Cardiac muscle cell (in vitro differentiated cells and primary cell): ENCODE measurements at places on chromosomes 13 and 19.
A peak's percentile ranks its signal among the peaks of the same experiment; 100 is the strongest.

DNA sequence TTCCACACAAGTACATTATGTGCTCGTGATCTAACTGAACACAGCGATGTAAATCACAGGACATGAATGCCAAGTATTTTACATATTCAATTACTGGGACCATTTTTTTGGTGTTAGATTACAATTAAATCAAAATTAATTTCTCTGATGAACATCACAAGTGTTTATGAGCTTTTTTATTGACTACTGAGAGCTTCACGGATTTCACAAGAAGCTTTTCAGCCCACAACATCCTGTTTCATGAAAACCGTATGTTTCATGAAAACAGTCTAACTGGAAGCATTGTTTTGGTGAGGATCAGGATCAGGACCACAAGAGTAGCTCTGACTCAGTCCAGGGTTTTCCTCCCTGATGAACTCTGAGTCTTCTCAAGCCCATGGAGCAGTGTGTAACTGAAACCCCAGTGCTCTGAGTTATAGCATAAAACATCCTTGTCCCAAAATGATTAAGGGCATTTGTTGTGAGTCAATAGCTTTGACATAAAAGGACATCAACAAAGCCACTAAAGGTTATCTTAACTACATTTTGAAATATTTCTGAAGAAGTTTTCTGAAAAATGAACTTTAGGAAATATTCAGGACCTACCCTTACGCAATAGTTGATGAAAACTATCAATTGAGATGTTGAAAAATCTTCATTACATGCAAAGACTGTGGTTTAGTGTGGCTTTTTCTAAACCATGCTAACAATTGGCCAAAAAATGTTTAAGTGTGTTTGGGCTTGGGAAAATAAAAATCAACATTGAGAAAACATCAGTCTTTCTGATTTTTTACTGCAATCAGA is 49.3 kb downstream of the UFM1 start:
- no peaks in the 10 kb centered on the region for H3K27me3 ChIP-seq
- no peak overlapping the region for H3K27ac ChIP-seq
- H3K36me3 ChIP-seq, result no peaks in the 10 kb centered on the region
- H3K4me1 ChIP-seq, result no peaks in the 10 kb centered on the region
- H3K4me3 ChIP-seq, result no peak overlapping the region

DNA sequence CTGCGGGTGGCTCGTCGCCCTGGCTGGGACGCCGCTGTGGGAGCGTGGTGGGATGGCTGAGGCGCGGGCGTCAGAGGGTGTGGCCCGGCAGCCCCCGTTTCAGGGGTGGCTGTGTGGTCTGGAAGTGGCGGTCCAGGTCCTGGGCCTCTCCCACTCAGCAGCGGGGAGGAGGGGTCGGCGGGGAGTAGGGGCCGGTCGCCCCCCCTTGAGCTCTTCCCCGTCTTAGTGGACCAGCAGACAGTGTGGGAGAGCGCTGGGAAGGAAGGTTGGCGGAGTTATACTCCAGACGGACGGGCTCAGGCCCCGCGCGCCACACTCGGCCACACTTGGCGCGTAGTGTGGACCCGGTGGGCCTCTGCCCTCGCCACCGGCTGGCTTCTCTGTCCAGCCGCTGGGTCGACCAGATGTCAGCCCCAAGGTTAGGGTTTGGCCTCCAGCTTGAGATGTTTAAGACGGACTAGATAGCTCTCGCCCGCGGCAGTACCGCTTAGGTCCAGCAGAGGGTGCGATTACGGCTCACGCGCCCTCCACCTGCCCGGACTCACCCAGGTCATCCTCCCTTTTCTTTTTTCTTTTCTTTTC is 21.7 kb upstream of the ZNF429 start:
- H3K4me1 ChIP-seq, result no peaks in the 10 kb centered on the region
- DNase-seq, result peak; percentile 16
- no peaks in the 10 kb centered on the region for H3K36me3 ChIP-seq
- H3K27me3 ChIP-seq, result no peaks in the 10 kb centered on the region
- H3K4me3 ChIP-seq, result no peak overlapping the region
- no peak overlapping the region for H3K27ac ChIP-seq

DNA sequence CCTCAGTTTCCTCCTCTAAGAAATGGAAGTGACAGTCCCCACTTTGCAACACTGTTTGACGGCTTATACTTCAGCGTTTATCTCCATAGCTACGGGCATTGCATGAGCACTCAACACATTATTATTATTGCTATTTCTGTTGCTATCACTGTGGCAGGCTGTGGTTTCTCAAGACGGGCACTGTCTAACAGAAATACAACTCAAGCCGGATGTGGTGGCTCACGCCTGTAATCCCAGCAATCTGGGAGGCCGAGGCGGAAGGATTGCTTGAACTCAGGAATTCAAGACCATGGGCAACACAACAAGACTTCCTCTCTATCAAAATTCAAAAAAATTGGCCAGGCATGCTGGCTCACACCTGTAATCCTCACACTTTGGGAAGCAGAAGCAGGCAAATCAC is 4.9 kb upstream of the ZSWIM4 start:
- H3K4me3 ChIP-seq, result no peak overlapping the region
- no peaks in the 10 kb centered on the region for H3K36me3 ChIP-seq
- no peak overlapping the region for H3K27ac ChIP-seq
- no peak for DNase-seq

DNA sequence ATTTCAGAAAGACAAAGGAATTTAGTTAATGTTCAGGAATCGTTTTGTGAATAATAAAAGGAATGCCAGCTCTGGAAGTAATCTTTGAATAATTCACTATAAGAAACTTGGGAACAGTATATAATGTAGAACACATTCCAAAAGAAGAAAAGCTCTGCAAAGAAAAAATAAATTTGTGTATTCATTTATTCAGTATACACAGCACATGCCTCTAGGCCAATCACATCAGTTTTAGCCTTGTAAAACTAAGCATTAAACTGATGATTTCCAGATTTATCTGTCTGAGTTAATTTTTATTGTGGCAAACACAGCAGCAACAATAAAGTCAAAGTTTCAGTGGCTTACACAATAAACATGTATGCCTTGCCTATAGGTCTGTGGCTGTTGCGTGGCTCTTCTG is 5.7 kb upstream of the RXFP2 start:
- DNase-seq, result no peak
- no peaks in the 10 kb centered on the region for H3K27me3 ChIP-seq
- no peak overlapping the region for H3K4me3 ChIP-seq

- H3K27me3 ChIP-seq, result peaks cover 30% of the 10 kb centered on the region
- DNase-seq, result no peak
- H3K4me1 ChIP-seq, result no peaks in the 10 kb centered on the region
- no peak overlapping the region for H3K27ac ChIP-seq
- peak overlapping the region; percentile 24 for H3K4me3 ChIP-seq
- no peaks in the 10 kb centered on the region for H3K36me3 ChIP-seq
Observed at GRCh38 chr19:35986664-35987570, 8.1 kb upstream of the SDHAF1 start.

GRCh38 chr19:10294368-10294697 is 4.6 kb downstream of the ICAM5 start:
- H3K4me1 ChIP-seq, result no peaks in the 10 kb centered on the region
- DNase-seq, result no peak
- H3K36me3 ChIP-seq, result no peaks in the 10 kb centered on the region
- no peak overlapping the region for H3K27ac ChIP-seq

- DNase-seq, result no peak
- no peaks in the 10 kb centered on the region for H3K36me3 ChIP-seq
- no peak overlapping the region for H3K27ac ChIP-seq
- no peaks in the 10 kb centered on the region for H3K4me1 ChIP-seq
Observed at GRCh38 chr19:2081873-2082810, 14.0 kb downstream of the MOB3A start.

GRCh38 chr13:98752467-98753290 is at the start of gene SLC15A1:
Gene SLC15A1 (minus strand): TSS chr13:98752672. CDS start chr13:98752598, 74 bp downstream.
- peaks cover 54% of the 10 kb centered on the region for H3K27me3 ChIP-seq
- no peak for DNase-seq
- H3K27ac ChIP-seq, result no peak within 1 kb of the TSS
- H3K4me1 ChIP-seq, result no peaks in the 10 kb centered on the region
- peak within 1 kb of the TSS; percentile 31 for H3K4me3 ChIP-seq

DNA sequence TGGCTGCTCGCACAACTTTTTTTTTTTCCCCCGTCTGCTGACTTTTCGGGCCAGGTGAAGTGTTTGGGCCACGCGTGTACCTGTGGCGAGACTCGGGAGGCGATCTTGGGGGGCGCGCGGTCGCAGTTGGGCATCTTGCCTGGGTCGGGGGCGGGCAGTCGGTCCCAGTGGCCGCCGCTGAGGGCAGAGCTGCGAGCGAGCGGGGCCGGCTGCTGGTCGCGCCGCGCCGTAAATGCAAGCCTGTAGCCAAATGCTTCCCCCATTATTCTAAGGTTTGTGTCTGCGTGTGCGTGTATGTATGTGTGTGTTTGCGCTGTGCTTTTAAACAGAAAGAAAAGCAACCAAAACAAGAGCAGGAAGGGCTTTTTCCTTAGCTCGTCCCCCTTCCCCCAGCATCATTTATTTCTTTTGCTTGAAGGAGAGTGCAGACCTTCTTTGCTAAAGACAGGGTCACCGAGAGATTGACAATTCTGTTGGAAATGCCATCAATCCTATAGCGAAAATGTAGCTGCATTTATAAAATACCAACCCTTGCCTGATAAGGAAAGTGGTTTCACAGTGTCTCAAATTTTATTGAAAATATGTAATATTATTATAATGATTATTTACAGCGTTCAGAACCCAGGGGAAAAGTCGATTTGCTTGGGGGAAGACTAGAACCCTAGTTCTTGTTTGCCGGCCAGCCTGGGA is 143.2 kb upstream of the ZNF536 start:
- H3K36me3 ChIP-seq, result no peaks in the 10 kb centered on the region
- peaks cover 10% of the 10 kb centered on the region for H3K4me1 ChIP-seq
- H3K4me3 ChIP-seq, result peak overlapping the region; percentile 45

DNA sequence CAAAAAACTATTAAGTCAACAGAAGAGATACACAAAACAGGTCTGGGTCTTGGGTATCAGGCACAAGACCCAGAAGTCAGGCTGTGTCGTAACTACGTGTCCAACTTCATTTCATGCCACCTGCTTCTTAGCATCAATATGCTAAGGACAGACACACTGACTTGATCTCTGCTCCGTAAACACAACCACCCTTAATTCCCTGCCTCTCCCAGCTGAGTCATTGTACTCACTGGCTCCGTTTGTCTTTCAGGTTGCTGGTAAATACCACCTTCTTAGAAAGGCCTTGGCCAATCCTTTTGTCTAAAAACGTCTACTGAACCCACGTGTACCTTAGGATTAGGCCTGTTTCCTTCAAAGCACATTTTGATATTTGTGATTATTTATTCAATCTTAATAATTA is 726.2 kb downstream of the PCDH9 start:
- DNase-seq, result no peak
- H3K4me3 ChIP-seq, result no peak overlapping the region
- H3K27ac ChIP-seq, result no peak overlapping the region
- no peaks in the 10 kb centered on the region for H3K27me3 ChIP-seq

DNA sequence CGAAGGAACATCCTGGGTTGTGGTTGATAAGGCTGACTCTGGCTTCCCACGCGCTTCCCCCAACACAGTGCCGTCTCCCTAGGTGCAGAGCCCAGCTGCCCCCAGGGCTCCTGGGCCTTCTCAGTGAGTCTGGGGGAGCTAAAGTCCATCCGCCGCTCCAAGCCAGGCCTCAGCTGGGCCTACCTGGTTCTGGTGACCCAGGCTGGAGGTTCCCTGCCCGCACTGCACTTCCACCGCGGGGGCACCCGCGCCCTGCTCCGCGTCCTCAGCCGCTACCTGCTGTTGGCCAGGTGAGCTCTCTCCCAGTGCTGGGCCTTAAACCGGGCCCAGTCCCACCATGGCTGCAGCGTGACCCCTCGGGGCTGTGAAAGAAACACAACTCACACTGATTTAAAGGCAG is 3.7 kb downstream of the TBC1D17 start:
- no peaks in the 10 kb centered on the region for H3K4me1 ChIP-seq
- no peak for DNase-seq
- no peak overlapping the region for H3K27ac ChIP-seq
- H3K4me3 ChIP-seq, result no peak overlapping the region
- peaks cover 37% of the 10 kb centered on the region for H3K36me3 ChIP-seq

DNA sequence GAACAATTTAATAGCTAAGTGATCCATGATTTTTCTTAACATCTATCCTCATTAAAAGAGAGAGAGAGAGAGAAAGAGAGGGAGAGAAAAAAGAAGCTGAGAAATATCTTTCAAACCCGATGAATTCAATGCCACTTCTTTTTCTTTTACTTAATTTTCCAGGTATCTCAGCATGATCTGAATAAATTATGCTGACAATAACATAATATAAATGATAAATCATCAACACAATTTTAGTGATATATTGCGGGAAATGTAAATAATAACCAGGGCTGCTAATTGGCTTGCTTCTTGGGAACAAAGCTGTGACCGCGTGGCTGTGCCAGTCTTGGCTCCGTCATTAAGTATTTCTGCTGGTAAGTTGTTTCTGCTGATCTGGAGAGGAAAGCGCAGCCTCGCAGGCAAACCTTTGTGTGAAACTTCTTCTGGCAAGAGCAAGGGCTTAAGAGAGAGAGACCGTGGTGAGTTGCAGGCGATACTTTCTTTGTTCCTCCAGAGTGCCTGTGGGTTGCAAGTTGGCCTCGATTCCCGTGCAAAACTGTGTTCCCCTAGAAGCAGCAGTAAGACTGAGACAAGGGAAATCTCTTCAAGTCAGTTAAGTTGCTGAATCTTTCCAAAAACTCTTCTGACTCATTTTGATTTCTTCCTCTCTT is 489.1 kb upstream of the TSHZ3 start:
- H3K27me3 ChIP-seq, result no peaks in the 10 kb centered on the region
- H3K4me1 ChIP-seq, result no peaks in the 10 kb centered on the region
- H3K27ac ChIP-seq, result no peak overlapping the region
- no peak overlapping the region for H3K4me3 ChIP-seq

DNA sequence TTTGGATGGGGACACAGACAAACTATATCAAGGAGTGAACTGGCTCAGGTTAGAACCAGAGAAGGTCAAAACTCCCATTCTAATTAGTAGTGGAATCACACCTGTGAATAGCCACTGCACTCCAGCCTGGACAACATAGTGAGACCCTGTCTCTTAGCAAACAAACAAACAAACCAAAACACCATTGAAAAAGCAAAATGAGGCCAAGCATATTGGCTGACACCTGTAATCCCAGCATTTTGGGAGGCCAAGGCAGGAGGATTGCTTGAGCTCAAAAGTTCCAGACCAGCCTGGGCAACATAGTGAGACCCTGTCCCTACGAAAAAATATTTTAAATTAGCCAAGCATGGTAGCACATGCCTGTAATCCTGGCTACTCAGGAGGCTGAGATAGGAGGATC is 39.1 kb upstream of the UBAC2 start:
- no peak for DNase-seq
- no peak overlapping the region for H3K4me3 ChIP-seq
- peaks cover 47% of the 10 kb centered on the region for H3K4me1 ChIP-seq
- H3K27me3 ChIP-seq, result no peaks in the 10 kb centered on the region
- H3K27ac ChIP-seq, result peak overlapping the region; percentile 84

GRCh38 chr13:45433381-45433790 is 15.2 kb upstream of the SLC25A30 start:
- no peak overlapping the region for H3K4me3 ChIP-seq
- H3K4me1 ChIP-seq, result peaks cover 14% of the 10 kb centered on the region
- no peak for DNase-seq
- no peaks in the 10 kb centered on the region for H3K27me3 ChIP-seq
- no peaks in the 10 kb centered on the region for H3K36me3 ChIP-seq
- H3K27ac ChIP-seq, result peak overlapping the region; percentile 76

- H3K4me3 ChIP-seq, result no peak overlapping the region
- no peaks in the 10 kb centered on the region for H3K27me3 ChIP-seq
- H3K27ac ChIP-seq, result no peak overlapping the region
- DNase-seq, result no peak
- H3K36me3 ChIP-seq, result no peaks in the 10 kb centered on the region
Observed at GRCh38 chr13:32837307-32837972, 178.8 kb upstream of the KL start.

- peaks cover 21% of the 10 kb centered on the region for H3K4me1 ChIP-seq
- H3K27ac ChIP-seq, result no peak overlapping the region
Observed at GRCh38 chr13:113024466-113024865, 55.5 kb downstream of the MCF2L start.
